ENCODE measurements at places on chromosomes 1 and 21. TPM values are rescaled to one million over a fixed set of nuclear protein-coding genes. Genes with fewer than 3 reads are reported as not detected.

DNA sequence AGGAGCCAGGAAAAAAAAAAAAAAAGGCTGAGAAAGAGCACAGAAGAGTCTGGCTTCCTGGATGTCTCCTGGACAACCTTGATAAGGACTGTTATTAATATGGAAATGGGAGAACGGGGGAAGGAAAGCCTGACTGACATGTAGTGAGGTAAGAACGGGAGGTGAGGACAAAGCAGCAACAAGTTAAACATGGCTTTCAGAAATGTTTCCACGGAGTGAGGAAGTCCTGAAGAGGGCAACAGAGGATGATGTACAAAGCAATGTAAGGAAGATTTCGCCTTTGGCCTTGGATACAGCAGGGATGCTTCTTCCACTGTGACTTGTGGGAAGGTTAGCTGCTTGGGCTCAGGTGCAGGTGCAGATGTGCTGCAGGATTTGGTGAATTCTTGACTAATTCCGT is 11.9 kb upstream of the NIBAN1 start:
- peak; percentile 11 for DNase-seq

SPRR5 gene
- total RNA-seq = not detected

GRCh38 chr1:27427816-27428315 is 35.4 kb downstream of the GPR3 start:
- no peak for DNase-seq

- no peak for DNase-seq
These were observed 43.5 kb downstream of the OPRD1 start for GRCh38 chr1:28855469-28855951.

TEX38 gene
- total RNA-seq = not detected

DNA sequence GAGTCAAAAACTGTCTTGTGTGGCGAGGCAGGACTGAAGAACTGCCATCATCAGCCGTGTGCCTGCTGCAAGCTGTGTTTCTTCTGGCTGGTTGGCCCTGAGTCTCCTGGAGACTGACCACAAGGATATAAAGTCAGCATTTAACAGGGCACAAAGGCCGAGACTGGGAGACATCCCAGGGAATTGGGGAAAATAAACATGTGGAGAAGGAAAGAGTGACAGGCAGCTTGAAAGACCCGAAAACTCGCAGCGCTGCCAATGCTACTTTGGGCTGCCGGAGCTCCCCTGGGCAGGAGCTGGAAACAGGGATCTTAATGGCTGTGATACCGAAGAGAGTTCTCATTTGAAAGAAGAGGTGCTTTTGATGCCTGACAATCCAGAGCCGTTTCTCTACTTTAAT is 125.3 kb upstream of the HMGB4 start:
- DNase-seq = no peak

- DNase-seq = no peak
These were observed 252.2 kb downstream of the PDE4B start for GRCh38 chr1:66044912-66045311.

DNA sequence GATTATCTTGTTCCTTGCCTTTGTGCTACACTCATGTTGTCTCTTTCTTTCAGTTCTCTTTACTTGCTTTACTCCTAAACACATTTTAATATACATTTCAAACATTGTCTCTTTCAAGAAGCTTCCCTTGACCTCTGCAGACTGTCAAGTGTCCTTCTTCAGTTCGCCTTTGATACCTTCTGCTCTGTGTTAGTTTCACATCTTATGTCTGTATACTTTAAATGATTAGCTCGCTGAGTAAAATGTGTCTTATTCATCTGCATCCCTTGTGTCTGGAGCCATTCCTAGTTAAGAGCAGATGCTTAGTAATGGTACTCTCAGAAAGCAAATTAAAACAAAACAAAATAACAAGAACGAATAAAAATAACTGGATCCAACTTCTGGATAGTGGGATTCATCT is 303.3 kb downstream of the S1PR1 start:
- no peak for DNase-seq

TMPRSS3 gene
- total RNA-seq = not detected

CR1L gene
- total RNA-seq = not detected

DNA sequence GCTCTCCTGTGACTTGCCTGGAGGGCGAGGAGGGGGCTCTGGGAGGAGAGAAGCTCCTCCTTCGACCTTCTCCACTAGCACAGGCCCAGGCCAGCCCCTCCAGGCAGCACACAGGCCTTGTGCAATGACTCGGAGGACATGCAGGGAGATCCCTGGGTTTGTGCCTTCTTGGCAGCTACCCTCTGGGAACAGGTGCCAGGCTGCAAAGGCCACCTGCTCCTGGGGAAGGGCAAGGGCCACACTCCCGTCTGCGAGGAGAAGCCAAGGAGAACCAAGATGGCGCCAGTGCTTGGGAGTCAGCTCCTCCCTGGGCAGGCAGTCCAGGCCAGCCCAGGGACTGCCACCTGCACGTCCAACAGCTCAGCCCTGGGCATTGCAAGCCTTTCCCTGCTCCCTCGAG is 15.3 kb downstream of the CASZ1 start:
- no peak for DNase-seq

DNA sequence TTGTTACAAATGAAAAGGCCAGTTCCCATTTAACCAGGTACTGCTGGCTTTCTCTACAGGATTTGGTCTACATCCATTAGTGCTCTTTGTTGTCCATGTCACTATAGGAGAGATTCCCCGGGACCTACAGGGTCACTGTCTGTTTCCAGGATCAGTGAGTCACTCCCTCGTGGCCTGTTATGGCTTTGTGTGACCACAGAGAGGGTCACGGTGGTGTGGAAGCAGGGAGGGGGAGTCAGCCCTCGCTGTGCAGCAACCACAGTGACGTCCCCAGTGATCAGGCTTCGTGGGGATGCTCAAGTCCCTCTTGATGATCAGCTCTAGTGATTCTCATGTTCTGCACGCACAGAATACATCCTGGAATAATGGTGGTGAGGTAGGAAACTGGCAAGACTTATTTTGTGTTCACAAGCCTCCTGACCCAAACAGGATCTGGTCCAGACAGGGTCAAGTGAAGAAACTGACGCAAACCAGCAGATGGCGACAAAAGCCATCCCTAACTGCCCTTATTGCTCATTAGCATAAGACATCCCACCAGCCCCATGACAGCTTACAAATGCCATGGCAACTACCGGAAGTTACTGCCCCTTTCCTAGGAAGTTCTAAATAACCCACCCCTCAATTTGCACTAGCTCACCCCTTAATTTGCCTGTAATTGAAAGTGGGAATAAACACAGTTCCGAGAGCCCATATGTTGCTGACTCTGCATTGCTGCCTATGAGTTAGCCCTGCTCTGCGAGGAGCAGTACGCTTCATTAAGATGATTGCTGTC is 98.5 kb downstream of the DISC1 start:
- peak; percentile 16 for DNase-seq

DNA sequence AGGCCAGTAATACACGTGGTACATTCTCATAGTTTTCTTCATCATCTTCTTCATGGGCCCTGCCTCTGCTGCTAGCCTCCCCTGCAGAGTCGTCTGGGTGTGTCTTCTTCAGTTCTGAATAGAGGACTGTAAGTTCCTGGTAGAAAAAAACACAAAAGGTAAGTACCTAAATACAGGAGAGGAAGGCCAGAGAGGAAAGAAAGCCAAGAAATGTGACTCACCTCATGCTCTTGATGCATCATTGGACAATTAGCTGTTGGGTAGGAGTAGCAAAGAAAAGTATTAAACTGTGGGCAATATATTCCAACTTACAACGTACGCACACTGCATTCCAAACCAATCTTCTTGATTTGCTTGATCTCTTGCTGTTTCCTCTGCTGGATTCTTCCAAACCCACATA is 21.8 kb downstream of the FCRL3 start:
- no peak for DNase-seq

- no peak for DNase-seq
These were observed 36.3 kb downstream of the MARK1 start for GRCh38 chr1:220564216-220564615.

DNA sequence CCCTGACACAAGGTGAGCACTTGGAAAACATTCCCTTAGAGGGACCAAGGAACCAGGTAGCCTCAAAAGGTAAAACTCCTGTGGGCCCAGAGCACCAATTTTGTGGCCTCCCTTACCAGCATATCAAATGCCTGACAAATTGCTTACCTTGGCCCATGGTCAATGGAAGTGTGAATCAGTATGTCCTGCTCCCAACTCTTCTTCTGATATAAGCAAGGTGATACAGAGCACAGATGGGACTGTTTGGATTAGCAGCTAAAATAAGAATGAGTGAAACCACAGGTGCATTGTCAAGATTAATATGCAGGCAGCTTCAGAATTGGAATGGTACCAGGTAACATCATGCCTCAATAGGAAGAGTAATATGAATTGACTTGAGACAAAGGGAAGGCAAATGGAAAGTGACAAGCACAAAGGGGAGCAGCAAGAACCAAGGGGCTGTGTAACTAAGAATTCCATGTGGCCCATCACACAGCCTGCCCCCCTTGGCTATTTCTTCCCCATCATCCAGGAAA is 156.8 kb upstream of the KCND3 start:
- DNase-seq = peak; percentile 98

NBPF6 gene
- total RNA-seq = not detected

FAM151A gene
- total RNA-seq = 1.3 TPM

GRCh38 chr1:162446946-162447345 is 35.0 kb upstream of the SH2D1B start:
- no peak for DNase-seq

GRCh38 chr1:167161242-167161641 is 59.4 kb upstream of the POU2F1 start:
- DNase-seq = no peak

- no peak for DNase-seq
These were observed 80.5 kb downstream of the FAM78B start for GRCh38 chr1:166086113-166086883.

- DNase-seq = no peak
These were observed 270.3 kb downstream of the PLPP3 start for GRCh38 chr1:56309065-56309464.

GRCh38 chr21:39863111-39863510 is 4.1 kb upstream of the PCP4 start:
- DNase-seq = no peak

SPRR4 gene
- not detected for total RNA-seq

- DNase-seq = peak; percentile 95
These were observed 51.5 kb downstream of the SLC66A1 start for GRCh38 chr1:19363536-19364152.

FCRL1 gene
- not detected for total RNA-seq

DNA sequence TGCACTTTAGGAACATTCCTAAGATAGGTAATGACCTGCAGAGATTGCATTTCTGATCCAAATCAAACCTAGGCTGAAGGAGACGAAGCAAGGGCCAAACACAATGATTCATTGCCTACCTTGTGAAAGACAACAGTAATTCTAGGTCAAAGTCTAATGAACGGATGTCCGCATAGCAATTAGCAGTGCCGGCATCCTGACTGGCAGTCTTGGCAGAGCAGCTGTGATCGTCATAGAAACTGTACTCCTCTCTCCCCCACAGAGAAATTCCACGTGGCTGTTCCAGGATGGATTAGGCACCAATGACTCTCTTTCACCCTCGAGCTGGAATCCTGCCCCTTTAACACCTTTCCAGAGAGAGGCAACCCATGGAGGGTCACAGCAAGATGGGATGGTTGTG is 28.9 kb upstream of the VAV3 start:
- peak; percentile 24 for DNase-seq

BNIPL gene
- total RNA-seq = not detected

SCMH1 gene
- 39.7 TPM for total RNA-seq

DNA sequence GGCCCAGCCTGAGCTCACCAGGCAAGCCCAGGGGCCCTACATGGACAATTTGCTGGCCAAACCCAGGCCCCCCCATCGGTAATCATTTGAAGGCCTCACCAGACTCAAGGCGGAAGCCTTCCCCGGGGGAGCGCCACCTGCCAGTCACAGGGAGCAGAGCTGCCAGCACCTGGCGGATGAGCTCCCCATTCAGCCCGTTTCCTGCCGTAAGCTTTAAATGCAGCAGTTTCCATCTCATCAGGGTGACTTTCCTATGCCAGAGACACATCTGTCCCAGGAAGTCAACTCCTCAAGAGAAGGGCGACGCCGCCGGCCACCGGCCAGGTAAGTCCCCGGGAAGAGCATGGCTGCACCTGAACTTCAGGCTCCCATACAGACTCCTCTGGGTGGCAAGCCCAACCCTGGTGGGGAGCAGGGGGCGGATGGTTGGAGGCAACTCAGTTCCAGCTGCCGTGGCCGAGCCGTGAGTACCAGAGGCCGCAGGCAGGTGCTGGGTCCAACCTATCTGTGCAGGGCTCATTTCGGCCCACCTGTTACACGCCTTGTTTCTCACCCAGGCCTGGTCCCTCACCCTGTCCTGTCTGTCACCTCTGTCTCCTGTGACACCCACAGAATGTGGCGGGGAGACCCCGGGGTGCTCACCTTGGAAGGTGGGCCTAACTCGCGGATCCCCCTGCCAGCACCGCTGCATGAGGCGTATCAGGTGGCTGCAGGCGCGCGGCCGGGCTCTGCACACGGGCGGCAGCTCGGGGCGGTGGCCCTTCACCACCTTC is 20.7 kb downstream of the RIPK4 start:
- no peak for DNase-seq

DNA sequence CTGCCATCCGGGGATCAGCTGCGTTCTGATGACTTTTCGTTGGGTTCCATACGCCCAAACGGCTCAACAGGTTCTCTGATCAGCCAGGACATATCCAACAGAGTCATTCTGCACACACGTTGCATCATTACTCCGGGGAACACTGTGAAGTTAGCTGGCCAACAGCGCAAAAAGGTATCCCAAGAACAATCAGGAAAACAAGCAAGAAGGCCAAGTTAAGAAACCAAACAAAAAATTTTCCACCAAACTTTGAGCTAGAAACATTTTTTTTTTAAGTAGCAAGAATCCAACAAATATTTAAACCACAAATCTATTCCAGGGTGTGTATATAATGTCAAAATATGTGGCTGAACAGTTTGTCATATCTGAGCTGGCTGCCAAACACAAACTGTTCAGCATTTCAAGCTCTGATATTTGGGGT is 29.2 kb downstream of the NID1 start:
- no peak for DNase-seq

DNA sequence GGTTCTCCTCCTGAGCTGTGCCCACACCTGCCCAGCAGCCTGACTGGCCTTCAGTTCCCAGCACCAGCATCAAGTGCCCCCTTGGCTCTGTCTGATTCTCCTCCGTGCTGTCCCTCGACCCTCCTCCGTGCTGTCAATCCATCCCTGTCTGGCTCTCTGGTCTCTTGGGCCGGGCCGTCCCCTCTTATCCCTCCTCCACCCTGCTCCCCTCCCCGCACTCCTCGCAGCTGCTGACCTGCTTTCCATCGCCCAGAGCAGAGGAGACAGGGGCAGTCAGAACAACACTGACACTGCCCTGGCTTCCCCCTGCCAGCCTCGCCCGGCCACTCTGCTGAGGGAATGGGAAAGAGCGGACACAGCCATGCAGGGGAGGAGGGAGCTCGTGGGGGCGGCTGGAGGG is 267.4 kb downstream of the CAMTA1 start:
- no peak for DNase-seq

GRCh38 chr21:42319376-42319775 is 4.2 kb upstream of the TFF3 start:
- no peak for DNase-seq

DNA sequence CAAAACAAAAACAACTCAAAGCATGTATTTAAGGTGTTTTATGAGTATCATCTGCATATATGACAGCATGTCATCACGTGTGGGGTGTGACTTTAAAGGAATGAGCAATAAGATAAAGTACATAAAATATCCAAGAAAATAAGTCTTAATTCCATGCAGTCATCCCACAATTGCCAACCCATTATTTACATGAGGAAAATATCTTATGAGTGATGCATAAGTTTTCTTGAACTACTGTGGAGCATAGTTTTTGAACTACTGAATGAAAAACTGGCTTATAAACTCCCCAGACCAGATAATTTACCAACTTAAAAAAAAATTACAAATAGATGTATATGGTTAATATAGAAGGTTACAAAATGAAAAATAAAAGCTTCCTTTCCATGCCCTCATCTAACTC is 29.7 kb upstream of the MTMR11 start:
- DNase-seq = no peak

GRCh38 chr1:38803647-38804046 is 55.9 kb downstream of the RRAGC start:
- peak; percentile 0 for DNase-seq

CACNA1S gene
- not detected for total RNA-seq
